ENCODE measurements at places on chromosomes 2 and 18.

- DNase-seq, result peak; percentile 8
Observed at GRCh38 chr2:224222291-224222690, 179.6 kb downstream of the FAM124B start.

DNA sequence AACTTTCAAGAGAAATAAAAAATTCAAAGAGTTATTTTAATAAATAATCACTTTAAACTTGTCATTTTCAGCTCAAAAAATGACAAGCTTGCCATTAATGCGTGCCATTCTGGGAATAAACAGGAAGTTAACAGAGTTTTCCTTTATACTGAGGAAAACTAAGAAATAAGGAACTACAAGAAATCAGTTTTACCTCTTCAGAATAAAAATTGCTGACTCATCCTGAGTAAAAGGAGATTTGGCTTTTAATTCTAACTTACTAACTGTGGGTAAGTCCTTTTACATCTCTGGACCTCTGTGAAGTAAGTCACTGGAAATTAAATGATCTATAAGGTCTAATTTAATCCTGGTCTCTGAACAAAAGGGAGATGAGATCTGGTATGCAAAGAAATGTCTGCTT, 16.1 kb downstream of the CEBPZ start:
- no peak for DNase-seq

GRCh38 chr2:237625216-237625705, 2.1 kb upstream of the LRRFIP1 start:
- DNase-seq, result no peak

DNA sequence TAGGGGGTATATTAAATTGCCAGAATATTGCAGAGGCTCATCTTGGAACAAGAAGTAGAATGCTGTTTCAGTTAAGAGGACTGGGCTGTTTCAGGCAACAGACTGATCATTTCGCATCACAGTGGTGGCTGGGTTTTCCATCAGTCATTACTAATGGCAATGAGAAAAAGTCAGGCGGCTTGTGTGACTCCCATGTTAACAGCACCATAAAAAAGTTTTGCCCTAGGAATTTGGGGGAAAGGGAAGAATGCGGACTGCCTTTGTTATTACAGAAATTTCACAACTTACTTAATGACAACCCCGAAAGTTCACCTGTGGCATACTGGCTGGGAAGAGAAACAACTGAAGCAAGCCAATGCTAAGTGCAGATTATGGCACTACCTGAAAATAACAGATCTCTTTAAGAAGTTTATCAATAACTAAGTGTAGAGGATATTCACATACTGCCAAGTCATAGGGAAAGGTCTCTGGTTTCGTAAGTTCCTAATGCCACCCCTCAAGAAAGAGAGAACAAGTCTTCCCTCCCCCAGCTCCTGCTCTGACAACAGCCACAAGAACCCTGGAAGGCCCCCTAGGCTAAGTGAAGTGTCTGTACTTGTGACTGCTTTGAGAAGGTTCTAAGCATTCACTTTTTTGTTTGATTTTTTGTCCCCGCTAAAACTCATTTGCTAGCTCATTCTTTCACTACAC, 40.5 kb upstream of the AP1S3 start:
- no peak for DNase-seq

DNA sequence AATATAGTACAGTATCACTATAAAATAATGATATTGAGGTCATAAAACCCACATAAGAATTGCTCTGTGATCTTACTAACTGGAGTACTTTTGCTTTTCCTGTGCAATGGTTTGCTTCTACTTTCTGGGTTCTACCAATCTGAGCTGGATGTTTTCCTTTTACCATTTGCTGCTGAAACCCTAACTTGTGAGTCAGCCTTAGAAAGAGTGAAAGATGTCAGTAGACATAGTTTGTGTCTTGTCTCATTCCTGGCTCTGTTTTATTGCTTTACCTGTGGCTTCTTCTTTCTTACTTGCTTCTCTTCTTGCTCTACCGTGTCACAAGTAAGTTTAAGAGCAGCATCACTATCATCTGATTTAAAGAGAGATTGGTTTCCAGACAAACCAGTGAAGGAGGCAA, 61.0 kb downstream of the MBD2 start:
- DNase-seq, result peak; percentile 13

GRCh38 chr18:11649839-11650238, 39.2 kb upstream of the GNAL start:
- no peak for DNase-seq

DNA sequence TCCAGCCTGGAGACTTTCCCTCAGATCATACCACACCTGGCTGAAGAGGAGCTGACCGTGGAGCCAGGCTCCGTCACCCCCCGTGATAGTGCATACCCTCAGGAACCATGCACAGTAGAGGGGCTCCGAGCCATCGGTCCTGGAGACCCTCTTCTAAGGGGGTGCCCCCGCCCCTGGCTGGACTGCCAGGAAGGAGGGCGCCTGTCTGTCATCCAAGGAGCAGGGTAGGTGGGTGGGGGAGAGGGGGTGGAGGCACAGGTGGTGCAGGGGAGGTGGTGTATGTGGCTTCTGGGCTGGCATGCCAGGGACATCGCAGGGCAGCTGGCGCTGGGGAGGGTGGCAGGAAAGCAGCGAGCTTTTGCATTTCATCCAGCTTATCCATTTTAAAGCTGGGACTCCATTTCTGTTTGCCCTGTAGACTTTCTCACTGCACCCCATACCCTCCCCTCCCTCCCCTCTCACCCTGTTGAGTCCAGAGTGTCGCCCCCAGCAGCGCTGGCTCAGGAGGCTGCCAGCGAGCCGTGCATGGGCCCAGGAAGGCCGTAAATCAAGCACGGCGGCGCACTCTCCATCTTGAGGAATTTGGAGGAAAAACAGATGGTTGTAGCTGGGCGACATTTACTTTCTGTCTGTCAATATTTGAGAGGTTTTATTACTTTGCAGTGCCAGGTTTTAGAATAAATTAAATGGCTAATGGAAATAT, 56.2 kb upstream of the HS6ST1 start:
- DNase-seq, result no peak

- DNase-seq, result peak; percentile 49
Observed at GRCh38 chr2:144943986-144944385, 424.1 kb upstream of the ZEB2 start.

GRCh38 chr2:8836971-8837794, at the start of gene KIDINS220:
Gene KIDINS220 (minus strand): TSS chr2:8837613. CDS start chr2:8827093, 10,520 bp downstream.
- peak; percentile 77 for DNase-seq

- DNase-seq, result no peak
Observed at GRCh38 chr2:38099099-38100028, 23.4 kb upstream of the CYP1B1 start.

DNA sequence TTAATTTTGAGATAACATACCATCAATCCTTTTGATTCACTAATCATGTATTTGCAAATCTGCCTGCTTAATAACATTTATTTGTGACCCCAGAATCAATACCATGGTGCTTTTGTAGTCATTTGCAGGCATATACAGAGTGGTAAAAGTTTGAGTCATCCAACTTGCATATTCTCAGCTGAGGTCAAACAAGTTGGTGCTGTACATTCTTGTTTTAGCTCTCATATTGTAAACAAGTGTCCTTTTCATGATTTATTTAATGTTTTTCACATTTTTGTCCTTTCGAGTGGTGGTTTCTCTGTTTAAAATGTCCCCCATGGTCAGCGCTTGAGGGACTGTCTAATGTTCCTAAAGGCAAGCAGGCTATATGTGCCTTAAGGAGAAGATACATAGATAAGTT, 17.5 kb downstream of the RAB27B start:
- DNase-seq, result peak; percentile 62

DNA sequence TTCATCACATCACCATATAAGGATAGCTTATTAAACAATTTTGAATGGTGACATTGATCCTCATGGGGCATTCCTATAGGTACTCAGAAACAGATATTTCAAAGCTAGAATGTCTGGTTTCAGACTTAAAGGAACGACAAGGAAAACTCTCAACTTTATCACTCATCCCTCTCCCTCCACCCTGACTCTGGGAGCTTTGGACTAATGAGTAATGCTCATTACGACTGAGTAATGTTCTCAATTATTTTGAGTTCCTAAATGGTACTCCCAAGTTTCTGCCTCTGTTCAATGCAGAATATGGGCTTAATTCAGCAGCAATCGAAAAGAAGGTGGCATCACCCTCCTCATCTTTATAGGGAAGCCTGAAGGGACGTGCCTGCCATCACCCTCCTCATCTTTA, 43.4 kb downstream of the RFX8 start:
- DNase-seq, result no peak

DNA sequence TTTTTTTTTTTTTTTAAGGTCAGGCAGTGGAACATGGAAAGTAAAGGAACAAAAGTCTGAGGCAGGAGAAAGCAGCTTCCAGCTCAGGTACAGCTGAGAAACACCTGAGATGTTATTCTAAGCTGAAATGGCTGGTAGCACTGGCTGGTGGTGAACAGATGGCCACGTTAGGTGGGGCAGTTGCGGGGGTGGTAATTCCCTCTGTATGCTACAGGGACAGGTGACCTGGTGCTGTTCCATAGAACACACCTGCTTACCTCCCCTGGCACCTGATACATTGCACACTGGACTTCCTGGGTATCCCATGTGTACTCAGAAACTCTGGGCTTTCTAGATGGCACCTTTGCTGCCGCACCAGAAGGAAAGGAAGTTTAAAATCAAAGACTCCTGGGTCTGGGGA, 333.3 kb downstream of the SLC8A1 start:
- no peak for DNase-seq

DNA sequence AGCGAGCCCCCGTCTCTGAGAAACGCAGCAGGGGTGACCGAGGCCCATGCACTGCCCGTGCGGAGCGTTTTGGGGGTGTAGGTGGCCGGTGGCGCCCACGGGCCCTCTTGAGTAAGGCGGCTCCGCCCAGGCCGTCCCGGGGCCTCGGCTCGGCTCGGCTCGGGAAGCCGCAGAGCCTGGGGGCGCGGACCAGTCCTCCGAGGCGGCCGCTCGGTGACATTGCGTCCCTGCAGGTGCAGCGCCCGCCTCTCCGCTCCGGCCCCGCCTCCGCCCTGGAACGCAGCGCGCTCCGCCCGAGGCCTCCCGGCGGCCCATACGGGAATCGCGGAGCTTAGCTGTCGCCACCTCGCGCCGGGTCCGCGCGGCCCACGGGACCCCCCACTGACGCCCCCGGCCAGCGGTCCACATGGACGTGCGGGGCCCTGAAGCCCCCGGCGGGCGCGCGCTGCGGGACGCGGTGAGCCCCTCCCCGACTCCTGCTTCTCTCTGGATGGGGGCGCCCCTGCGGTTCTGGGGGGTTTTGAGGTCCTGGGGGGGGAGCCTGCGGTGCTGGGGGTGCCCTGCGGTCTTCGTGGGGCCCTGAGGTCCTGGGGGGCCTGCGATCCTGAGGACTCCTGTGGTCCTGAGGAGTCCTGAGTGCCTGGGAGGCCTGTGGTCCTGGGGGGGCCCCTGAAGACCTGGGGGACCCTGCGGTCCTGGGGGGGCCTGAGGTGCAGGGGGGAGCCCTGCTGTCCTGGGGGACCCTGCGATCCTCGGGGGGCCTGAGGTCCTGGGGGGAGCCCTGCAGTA, at the start of gene HSBP1L1:
TSS of gene HSBP1L1 (plus strand) at position 314 of the 789 bp plus-strand sequence. CDS start at position 407, 93 bp downstream.
- no peak for DNase-seq

DNA sequence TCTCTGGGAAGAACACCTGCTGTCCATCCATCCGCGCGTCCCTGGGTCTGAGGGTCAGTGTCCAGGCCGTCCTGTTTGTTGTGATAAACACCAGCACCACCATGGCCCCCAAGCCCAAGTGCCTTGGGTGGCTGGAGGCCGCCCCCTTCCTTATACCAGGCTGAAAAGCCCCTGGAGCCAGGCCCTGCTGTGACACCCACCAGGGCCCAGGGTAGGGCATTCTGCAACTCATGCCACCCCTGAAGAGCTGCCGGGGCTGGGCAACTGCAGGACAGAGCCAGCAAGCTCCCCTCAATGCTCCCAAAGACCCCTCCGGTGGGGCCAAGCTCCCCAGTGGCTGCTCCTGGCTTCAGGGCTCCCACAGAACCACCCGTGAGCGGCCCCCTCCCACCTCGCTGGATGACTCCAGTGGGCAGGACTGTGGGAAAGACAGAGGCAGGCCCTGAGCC, 31.9 kb upstream of the SNED1 start:
- no peak for DNase-seq

GRCh38 chr2:236078297-236079255, 89.6 kb downstream of the GBX2 start:
- peak; percentile 59 for DNase-seq

DNA sequence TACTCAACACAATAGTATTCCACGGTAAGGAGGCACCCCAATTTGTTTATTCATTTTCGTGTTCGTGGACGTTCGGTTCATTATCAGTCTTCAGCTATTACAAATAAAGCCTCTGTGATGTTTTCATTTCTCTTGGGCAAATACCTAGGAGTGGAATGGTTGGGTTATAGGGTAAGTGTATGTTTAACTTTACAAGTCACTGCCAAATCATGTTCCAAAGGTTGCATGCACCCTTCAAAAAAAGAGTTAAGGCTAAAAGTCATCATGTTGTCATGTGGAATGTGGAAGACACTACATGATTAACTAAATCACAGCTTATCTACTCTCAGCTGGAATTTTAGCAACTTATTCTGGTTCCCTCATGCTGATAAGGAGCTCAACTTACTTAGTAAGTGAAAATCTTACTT, 15.8 kb downstream of the INO80C start:
- DNase-seq, result peak; percentile 31

- DNase-seq, result no peak
Observed at GRCh38 chr2:183607995-183608394, 483.8 kb downstream of the NUP35 start.

- DNase-seq, result no peak
Observed at GRCh38 chr2:165371356-165371755, 98.1 kb upstream of the CSRNP3 start.

GRCh38 chr2:234821946-234822475, 129.8 kb upstream of the SH3BP4 start:
- DNase-seq, result peak; percentile 38

DNA sequence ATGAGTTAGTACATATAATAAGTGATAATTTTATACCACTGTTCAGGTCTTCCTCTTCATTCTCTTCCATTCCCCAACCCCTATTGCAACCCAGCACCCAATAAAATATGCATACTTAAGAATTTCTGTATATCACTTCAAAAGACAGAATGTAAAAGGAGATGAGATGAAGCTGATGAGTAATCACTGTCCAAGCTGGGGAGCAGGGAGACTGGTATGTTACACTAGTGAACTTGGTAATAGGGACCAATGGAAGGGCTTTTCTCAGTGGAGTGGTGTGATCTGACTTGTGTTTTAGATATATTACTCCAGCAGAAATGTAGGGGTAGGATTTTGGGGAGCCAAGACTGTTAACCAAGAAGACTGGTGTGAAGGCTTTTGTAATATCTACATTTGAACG, 18.0 kb upstream of the ARHGAP28 start:
- DNase-seq, result no peak

GRCh38 chr2:42980764-42981416, 188.5 kb upstream of the HAAO start:
- DNase-seq, result no peak

DNA sequence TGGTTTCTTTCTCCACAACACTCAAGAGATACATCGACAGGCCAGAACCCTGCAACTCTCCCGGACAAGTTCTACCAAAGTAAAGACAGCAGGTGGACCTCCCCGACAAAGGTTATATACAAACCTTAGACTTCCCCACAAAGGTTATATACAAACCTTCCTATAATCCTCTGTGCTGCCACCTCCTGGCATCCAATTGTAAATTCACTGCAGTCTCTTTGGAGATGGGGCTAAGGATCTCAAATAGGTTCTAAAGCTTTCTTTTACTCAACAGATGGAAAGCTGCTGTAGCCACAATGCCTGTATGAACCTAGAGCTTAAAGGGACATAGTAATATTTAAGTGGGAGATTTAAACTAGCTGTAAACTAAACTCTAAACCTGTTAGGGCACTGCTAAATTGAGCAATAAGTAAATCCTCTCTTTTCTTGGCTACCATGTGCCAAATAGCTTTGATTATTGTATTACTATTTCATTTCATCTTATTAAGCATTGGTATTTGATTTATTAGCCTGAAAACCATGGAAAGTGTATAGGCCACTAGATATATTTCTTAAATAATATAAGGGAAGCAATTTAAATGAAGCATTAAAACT, 9.8 kb upstream of the MREG start:
- peak; percentile 52 for DNase-seq

Measured in IMR-90 (cell line).